Effector CD8-positive, alpha-beta T cell (primary cell): ENCODE measurements at places on chromosomes 1 and 21.

DNA sequence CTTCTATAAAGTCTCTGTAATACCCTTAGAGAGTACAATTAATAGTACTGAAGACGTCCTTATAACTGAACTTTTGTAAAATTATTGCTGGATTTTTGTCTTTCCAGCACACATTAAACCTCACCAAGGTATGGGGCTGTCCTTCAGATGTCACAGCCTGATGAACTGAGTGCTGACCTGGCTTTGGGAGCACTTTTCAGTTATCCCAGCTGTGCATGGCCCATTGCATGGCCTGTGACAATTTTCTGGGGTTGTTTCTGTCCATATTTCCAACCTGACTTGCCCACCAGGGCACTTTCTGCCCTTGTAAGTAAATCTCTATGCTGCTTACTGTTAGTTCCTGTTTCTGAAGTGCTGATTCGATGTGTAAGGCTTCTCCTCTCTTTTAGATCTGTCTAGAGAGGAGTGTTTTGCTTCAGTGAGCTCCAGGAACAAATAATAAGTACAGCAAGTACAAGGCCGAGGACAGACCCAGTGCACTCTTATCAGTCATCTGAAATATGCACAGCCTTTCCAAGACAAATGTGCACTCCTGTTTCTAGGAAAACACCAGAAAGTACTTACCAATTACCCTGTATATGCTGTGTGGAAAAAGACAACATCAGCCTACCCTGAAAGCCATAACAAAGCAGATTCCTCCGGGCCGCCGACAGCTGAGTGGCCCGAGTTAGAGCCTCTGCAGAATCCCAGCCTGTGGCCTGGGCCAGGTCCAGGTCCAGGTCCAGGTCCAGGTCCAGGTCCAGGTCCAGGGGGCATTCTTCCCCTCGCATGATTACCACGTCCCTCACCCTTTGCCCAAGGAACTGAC is 121.7 kb downstream of the DHRS3 start:
- DNase-seq = no peak

GRCh38 chr1:163414778-163415177 is 93.0 kb downstream of the NUF2 start:
- DNase-seq = no peak

- no peak for DNase-seq
Observed at GRCh38 chr1:43832998-43833397, 100.6 kb upstream of the ARTN start.

- peak; percentile 33 for DNase-seq
Observed at GRCh38 chr1:16888860-16889816, 6.6 kb upstream of the RNU1-2 start.

DNA sequence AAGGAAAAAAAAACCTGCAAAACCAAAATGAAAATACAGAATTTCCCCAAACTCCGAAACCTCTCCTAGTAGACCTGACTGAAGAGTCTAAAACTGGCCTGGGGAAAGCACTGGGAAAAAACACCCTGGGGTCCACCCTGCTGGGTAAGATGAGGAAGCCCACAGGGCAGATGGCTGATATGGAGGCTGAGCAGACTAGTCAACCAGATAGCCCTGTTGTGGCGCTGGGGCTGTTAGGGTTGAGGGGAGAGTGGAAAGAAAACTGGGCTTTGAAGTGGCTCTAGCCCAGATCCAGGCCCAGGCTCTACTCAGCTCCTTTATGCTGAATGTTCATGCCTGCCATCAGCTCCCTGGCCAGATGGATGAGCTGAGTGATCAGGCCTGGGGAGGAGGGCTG is 6.8 kb upstream of the SLAMF1 start:
- no peak for DNase-seq

DNA sequence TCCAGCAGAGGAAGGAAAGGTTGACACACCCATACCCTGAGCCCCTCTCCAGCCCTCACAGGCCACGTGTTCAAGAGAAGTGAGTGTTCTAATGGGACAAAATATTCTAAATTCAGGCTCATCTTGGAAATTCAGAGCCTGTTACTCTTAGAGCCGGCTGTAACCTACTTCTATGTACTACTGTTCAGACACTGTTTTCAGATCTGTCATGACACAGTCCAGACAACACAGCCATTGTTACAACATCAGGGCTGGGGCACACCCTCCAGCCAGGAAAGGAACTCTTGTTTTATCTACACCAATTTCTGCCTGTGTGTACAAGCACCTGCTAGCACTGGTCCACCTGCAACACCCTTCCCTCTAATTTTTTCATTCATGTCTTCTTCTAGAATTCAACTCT is 145.4 kb upstream of the C8B start:
- no peak for DNase-seq
